Mesenchymal stem cell (in vitro differentiated cells and primary cell): ENCODE measurements at places on chromosomes 12 and 14.

DNA sequence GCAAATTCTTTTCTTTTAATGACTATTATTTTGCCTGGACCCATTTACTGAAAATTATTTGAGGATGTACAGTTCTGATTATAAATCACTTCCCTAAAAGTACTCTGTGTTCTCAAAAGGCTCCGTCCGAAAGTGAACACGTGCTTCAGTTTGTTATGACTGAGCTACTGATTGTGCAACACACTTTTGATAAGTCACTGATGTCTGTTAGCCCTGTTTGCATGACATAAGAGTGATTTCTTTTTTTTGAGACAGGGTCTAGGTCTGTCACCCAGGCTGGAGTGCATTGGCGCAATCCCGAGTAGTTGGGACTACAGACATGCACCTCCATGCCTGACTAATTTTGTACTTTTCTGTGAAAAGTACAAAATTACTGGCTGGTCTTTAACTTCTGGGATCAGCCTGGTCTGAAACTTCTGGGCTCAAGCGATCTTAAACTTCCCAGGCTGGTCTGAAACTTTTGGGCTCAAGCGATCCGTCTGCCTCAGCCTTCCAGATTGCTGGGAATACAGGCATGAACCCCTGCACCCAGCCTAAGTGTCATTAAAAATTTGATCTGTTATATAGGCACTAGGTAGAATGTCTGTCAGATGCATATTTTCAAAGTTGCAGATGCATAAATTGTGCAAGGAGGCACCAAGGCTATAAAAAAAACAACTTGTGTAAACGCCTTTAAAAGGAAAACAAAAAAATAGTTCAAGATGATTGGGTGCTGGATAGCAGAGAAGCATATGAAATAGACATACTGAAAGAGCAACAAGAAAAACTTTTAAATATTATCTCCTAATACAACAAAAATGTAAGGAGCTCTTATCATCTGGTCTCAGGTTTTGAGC, 111.5 kb downstream of the SRGAP1 start:
- peak; percentile 86 for DNase-seq

DNA sequence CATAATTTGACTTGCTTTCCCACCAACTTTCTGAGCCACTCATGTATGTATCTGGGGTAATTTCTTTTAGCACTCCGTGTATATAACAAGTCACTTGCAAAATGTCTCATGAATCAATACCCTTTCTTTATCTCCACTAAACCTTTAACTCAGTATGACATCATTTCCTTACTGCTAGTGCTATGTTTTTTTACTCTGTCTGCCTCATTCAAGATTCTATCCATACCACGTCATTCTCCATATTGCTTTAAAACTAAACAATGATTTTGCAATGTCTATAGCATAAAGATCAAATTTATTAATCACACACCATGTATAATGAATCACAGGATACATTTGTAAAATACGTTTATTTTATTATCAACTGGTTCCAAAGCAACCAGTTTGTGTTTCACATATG, 178.2 kb downstream of the PIK3C2G start:
- DNase-seq, result peak; percentile 44

GRCh38 chr12:25469861-25470260, 83.2 kb downstream of the LMNTD1 start:
- peak; percentile 23 for DNase-seq

- no peak for DNase-seq
Observed at GRCh38 chr12:28905220-28905955, 243.7 kb upstream of the FAR2 start.

DNA sequence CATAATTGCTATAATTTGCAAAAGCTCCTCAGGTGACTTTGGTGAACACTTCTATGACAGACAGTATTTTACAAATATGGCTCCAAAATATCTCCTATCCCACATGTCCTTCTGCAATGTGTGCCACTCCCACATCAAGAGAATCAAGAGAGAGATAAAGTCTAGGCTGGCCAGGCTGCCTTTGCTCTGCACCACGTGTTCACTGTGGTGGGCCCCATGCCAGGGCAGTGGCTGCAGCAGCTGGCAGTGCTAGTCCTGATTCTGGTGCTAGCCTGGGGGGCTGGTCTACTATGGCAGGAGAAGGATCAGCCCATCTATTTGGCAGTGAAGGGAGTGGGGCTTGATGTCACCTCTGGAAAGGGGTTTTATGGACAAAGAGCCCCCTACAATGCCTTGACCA, 86.3 kb downstream of the DRAM1 start:
- DNase-seq, result no peak
